CD4-positive, alpha-beta T cell treated with Interferon alpha-2 for 1 hour (primary cell): ENCODE measurements at places on chromosomes 11 and 22.

DNA sequence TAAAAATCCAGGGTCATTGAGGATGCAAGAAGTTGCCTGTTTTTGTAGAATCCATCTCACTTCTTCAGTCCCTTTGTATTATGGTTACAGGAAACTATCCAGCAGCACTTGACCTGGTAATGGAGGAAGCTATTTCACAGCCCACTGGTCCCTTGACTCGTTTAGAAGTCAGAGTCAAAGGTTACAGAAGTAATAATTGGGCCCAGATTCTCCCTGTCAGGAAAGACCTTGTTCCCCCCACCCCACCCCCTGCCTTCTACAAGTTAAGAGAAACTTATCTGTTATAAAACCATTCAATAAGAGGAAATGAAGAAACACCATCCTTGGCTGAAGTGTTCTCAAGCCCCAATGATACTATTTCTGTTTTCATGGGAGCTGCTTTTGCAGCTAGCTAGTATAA, 65.8 kb downstream of the CSTPP1 start:
- DNase-seq: no peak

DNA sequence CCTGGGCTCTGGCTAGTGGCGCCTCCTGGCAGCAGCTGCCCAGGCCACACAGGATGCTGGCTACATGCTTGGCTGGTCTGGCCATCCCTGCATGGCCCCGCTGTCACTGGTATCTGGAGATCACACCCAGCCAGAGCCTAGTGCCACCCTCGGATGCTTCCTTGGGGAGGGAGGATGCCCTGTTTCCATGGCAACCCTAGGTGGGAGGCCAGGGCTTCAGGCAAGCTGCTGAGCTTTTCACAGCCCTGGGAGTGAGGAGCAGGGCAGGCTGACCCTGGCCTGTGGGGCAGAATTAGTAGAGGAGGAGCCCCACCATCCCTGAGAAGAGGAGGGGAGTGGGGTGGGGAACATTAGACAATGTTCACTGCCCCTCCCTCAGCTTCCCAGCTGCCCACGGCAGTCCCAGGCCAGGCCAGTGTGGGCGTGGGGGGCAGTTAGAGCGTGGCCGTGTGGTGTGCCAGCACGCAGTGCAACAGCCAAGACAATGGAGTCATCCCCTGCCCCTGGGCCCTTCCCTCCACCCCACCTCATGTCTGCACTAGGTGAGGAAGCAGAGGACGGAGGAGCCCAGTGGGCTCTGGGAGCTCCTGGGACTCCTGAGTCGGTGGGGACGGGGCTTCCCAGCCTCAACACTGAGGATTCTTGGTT, 50.4 kb downstream of the PARVB start:
- no peak for DNase-seq

DNA sequence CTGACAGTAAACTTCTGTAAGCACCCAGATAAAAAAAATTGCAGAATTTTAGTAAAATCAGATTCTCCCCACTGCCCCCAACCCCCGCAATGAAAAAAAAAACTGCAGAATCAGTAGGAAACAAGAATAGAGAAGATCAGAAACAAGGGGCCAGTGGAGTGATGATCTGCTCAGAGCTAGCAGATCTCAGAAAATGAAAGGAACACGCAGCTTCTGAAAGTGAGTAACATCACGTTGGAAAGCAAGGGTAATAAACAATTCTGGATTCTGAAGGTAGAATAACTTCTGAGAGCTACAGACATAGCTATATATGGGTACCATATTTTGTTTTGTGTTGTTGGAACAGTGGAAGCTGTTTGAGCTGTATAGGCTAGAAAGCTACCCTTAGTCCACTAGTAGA, 23.2 kb downstream of the ACAT1 start:
- no peak for DNase-seq

DNA sequence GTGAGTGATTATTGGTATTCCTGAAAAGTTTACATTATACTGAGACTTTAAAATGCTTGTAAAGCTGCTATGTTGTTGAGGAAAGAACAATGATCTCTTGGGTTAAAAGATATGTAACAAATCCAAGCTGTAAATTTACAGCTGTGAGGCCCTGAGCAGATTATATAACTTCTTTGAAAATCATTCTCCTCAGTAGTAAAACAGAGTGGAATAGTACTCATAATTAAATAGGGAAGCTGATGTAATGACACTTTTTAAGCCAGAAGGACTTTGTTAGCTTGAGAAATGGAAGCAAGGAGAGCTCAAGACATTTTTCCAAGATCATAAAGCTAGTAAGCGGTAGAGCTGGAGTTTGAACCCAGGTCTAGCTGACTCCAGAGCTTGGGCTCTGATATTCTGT, 363.9 kb downstream of the TMEM135 start:
- DNase-seq: no peak

DNA sequence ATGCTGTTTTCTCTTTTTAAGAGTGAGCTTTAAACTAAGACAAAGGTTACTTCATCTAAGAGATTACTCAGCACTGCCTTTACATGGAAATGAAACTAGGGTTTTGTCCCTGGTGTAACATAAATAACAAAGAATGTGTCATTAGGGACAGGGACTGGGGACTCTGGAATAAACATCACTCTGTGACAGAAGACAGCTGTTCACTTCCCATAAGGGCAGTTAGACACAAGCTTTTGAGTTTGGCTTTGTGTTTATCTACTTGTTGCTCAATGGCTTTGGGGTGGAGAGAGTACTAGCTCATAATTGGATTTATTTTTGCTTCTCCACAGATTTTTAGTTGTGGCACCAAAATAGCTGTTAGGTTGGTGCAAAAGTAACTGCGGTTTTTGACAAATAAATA, 154.5 kb downstream of the OR4C45 start:
- no peak for DNase-seq

DNA sequence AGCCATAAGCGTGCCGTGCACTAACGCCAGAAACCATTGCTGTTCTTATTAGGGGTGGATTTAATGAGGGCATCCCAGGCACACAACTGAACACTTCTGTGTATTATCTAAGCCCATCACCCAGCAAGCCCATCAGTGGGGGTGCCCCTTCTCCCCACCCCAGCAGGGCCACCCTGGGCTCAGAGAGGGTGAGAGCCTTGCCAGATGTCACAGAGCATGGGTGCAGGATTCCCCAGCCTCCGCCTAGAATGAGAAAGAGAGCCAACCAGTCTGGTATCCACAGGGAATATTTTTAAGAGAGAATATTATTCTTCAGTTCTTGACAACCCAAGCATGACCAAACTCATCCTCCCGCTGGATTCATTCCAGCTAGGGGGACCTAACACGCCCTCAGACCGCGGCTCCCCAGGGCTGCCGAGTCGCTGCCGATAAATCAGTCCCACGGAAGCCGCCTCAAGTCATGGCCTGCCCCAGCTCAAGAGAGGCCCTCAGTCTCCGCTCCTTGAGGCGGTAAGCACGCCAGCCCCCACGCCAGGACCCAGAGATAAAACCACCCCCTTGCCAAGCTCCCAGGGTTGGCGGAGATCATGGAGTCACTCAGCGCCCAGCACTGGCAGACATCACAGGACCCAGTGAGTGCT, 47.2 kb downstream of the MN1 start:
- DNase-seq: no peak

DNA sequence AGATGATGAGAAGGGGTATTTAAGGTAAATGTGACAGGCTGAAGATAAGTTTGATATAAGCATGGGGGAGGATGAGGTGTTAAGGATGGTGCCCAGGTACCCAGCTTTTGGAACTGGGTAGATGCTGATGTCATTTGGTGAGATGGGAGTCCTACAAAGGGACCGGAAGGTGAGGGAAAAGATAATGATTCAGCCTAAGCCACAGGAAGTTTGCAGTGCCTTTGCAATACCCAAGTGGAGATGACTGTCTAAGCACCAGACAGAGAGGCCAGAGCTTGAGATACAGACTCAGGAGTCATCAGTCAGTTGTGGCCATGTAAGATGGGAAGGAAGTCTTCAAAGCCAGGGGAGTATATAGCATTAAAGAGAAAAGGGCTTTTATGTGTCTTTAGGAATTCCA, 30.0 kb upstream of the SMCO4 start:
- DNase-seq: no peak

DNA sequence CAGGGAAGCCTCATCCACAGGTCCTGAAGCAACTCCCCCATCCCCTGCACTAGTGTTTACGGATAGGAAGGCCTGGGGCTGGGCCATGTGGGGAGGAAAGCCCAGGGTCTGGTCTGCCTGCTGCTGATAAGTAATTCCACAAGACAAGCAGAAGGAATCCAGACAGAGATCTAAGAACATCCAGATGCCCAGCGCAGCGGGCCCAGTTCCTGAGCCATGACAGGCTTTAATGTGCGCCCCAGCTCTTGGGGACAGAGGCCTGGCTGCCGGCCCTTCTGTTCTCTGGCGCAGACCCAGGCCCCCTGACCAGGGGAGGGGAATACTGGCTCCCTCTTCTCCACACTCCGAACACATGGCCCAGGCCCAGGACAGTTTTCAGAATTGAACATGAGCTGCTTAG, 28.8 kb upstream of the ETS1 start:
- DNase-seq: no peak

DNA sequence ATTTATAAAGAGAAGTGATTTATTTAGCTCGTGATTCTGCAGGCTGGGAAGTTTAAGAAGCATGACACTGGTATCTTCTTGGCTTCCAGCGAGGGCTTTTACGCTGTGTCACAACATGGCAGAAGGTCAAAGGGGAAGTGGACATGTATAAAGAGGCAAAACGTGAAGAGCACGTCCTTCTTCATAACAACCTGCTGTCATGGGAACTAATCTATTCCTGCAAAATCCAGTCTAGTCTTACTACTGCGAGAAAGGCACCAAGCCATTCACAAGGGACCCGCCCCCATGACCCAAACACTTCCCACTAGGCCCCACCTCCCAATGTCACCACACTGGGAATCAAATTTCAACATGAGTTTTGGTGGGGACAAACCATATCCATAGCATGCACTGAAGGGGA, 58.3 kb downstream of the AMOTL1 start:
- DNase-seq: no peak

DNA sequence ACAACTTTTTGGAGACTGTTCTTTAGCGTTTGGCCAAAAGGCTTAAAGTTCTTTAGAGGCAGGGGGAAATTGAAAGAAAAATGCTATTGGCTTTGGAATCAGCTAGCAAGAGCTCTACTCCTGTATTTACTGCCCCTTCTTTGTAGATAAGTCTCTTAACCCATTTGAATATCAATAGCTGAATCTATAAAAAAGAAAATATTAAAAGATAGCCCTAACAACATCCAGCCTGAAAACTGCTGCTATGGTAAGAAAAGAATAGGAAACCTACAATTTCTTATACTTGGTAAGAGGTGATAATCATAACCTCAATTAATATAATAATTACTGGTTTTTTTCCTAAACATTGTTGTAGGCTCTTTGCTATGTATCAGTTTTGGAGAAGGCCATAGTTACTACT, at the start of gene OR5B12:
Gene OR5B12 (minus strand): TSS at position 101 of the 400 bp plus-strand sequence. CDS start 2,085 bp downstream, outside the sequence.
- no peak for DNase-seq

DNA sequence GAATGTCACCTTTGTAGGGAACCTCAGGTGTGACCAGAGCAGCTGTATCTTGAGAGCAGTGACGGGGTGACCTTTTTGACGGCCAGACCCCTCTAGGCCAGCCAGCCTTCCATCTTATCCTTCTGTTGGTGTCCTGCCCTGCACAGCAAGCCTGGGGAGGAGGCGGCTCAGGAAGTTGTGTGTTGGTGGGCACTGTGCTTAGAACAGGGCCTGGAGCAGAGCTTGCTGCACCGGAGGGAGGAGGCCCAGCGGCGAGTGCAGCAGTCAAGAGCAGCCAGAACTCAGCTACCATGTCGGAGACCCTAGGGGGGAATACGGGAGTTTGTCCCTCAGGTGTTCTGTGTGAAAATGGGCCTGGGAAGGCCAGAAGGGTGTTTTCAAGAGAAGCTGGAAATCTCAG, 129.4 kb downstream of the OSBP2 start:
- no peak for DNase-seq

- no peak for DNase-seq
Measured at GRCh38 chr22:37640591-37641560, 1.4 kb downstream of the SH3BP1 start.

DNA sequence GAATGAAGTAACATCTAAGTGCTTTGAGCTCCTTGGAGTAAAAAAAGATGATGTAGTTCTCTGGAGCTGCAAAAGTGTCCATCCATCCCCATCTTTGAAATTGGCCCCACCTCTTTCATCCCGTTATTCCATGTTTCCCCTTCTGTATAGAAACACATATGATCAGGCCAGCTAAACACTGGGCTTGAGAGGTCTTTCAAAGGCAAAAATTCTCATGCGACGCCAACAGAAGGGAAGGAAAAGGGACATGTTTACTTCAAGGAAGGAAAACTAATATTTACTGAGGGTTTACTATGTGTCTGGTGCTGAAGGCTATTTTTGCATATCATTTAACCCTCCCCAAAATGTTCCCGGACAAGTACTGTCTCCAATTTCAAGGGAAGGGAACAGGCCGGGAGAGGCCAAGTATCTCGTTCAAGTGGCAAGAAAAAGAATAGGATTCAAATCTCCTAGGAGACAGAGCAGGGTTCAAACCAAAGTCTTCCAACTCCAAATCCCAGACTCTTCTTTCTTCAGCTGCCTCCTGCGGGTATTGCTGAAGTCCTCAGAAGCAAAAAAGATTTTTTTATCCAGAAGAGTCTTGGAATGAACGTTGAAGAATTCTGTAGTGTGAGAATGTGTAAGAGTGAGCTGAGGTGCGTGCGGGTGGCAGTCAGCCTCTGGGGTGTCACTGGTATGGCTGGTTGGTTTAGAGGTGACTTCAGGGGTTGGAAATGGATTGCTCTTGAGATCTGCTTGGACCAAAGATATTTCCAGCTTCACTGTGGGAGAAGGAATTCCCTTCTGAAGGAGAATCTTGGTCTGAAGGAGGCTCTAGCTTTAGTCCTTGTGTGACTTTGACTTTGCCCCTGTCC, 10.1 kb downstream of the TECTA start:
- DNase-seq: no peak

GRCh38 chr11:124732230-124732629, 7.5 kb upstream of the NRGN start:
- peak; percentile 50 for DNase-seq

DNA sequence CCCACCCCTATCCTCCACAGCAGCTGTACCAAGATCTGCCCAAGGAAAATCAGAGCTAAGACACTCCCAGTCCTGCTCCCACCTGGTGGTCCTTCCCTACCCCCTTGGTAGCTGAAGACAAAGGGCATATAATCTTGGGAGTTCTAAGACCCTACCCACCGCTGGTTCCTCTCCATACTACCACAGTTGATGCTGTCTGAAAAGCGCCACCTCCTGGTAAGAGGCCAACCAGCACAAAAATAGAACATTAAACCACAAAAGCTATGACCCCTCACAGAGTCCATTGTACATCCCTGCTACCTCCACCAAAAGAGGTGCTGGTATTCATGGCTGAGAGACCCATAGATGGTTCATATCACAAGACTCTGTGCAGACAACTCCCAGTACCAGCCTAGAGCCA, 161.5 kb upstream of the ARHGAP42 start:
- no peak for DNase-seq
